ENCODE measurements at places on chromosomes 4 and X. TPM values are rescaled to one million over a fixed set of nuclear protein-coding genes. Genes with fewer than 3 reads are reported as not detected.

DNA sequence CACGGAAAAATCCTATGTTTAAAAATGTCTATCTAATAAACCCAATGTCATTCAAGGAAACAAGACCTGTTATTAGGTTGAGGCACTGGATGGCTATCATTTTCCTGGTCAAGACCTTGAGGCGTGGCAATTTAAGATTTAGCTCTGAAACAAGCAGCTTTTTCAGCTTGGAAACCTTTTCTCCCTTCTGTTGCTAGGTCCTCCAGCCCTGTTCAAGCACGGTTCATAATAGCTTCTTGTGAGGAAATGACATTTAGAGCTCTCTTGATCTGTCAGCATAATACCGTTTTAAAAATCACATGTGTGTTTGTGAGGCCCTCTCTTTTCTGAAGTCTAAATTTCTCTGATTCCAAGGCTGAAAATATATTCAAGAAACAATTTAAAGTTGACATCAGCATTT, 133.6 kb upstream of the GRPR start:
- no peak for DNase-seq

DNA sequence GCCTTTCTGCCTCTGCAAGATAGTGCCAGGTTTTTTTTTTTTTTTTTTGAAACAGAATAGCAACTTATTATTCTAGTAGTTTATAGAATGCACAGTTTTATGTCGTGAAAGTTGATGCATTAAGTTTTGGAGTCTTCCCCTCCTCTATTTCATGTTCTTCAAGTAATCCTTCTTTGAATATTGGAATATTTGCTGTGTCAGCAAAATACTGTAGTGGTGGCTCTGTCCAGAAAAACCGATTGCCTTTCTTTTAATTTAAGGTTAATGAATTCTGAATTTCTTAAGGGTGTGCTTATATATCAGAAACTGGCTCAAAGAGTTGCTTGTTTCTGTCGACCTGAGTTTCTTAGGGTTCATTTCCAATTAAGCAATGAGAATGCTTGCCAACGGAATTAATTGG, 34.8 kb upstream of the TMSB15B start:
- no peak for DNase-seq

DNA sequence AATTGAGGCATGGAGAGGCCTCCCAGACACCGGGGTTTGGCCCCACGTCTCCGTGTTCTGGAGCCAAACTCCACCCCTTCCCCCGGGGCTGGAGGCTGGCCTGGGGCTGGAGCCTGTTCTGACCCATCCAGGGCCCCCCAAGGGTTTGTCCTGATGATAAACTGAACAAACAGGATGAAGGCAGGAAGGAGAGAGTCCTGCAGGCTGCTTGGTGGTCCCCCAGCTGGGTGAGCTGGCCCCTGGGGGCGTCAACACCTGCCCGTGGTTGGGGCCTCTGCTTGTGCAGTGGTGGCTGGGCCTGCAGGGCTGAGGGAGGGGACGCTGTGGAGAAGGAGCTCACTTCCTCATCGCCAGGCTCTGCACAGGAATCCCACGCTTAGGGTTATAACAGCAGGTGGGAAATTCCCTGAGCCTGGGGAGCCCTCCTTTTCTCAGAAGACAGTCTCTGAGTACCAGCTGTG, 2.3 kb downstream of the SH3TC1 start:
- DNase-seq = no peak

GRCh38 chrX:104137496-104137895, 19.3 kb downstream of the SLC25A53 start:
- DNase-seq = no peak

- DNase-seq = no peak
Measured at GRCh38 chrX:120021927-120022326, 55.6 kb downstream of the RHOXF2B start.

- DNase-seq = no peak
Measured at GRCh38 chr4:95091272-95091671, 333.5 kb downstream of the BMPR1B start.

DNA sequence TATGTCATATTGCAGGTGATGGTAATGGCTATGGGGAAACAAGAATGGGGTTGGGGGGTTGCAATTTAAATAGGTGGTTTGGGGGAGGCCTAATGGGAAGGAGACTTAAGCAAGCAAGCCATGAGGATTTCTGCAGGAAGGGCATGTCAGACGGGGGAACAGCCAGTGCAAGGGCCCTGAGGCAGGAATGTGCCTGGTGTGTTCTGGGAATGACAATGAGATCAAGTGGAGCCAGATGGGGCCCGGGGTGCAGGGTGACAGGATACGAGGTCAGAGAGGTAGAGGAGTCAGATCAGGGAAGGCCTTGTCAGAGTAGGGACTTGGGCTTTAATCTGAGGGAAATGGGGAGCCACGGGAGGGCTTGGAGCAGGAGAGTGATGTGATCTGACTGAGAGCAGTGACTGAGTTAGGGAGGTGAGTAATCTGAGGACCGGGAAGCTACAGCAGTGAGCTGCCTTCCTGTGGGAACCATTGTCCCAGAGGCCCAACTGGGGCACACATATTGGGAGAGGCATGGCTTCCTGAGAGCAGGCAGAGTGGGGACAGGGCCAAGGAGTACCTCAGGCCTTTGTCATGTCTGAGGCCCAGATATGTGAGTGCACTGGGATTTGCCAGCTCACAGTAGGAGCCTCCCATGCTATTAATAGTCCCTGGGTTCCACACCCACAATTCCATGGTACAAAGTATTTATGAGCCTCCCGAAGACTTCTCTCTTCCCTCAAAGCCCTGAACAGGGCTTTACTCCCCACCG, 139.8 kb downstream of the BCOR start:
- no peak for DNase-seq

- DNase-seq = no peak
Measured at GRCh38 chr4:87046121-87046551, 111.3 kb downstream of the AFF1 start.

GRCh38 chr4:185079271-185079905, 61.1 kb downstream of the HELT start:
- DNase-seq = no peak

GRCh38 chr4:168451744-168452390, 28.4 kb downstream of the DDX60L start:
- no peak for DNase-seq

GRCh38 chrX:13890806-13891205, 73.9 kb upstream of the GPM6B start:
- no peak for DNase-seq

The CYTL1 gene
- not detected for total RNA-seq

The SORBS2 gene
- total RNA-seq = not detected

The RTL3 gene
- not detected for total RNA-seq

The NAP1L2 gene
- 1.6 TPM for total RNA-seq

The MAGEE1 gene
- total RNA-seq = 4.5 TPM

All from activated naive CD4-positive, alpha-beta T cell treated with anti-CD3 and anti-CD28 coated beads, Interleukin-2, amount 50 U/mL, for 72 hours (primary cell).